AG04450 (cell line): ENCODE measurements at places on chromosomes 7 and 10. TPM values are rescaled to one million over a fixed set of nuclear protein-coding genes. Genes with fewer than 3 reads are reported as not detected.

The TMEM270 gene
- not detected in 2 replicates for polyA plus RNA-seq

The AKR1C8 gene
- polyA plus RNA-seq, result not detected in 2 replicates

The TRIM56 gene
- polyA plus RNA-seq, result 4.0 and 5.3 TPM in 2 replicates

The PTCD1 gene
- polyA plus RNA-seq, result 2.7 and 3.0 TPM in 2 replicates

The RPA3 gene
- polyA plus RNA-seq, result 18.6 and 22.9 TPM in 2 replicates

The LIPM gene
- not detected in 2 replicates for polyA plus RNA-seq

The HECW1 gene
- 2.6 and 3.2 TPM in 2 replicates for polyA plus RNA-seq

The ANKRD61 gene
- polyA plus RNA-seq, result 0.19 and 0.22 TPM in 2 replicates
